ENCODE measurements at places on chromosomes 1 and 21. TPM values are rescaled to one million over a fixed set of nuclear protein-coding genes. Genes with fewer than 3 reads are reported as not detected.

DNA sequence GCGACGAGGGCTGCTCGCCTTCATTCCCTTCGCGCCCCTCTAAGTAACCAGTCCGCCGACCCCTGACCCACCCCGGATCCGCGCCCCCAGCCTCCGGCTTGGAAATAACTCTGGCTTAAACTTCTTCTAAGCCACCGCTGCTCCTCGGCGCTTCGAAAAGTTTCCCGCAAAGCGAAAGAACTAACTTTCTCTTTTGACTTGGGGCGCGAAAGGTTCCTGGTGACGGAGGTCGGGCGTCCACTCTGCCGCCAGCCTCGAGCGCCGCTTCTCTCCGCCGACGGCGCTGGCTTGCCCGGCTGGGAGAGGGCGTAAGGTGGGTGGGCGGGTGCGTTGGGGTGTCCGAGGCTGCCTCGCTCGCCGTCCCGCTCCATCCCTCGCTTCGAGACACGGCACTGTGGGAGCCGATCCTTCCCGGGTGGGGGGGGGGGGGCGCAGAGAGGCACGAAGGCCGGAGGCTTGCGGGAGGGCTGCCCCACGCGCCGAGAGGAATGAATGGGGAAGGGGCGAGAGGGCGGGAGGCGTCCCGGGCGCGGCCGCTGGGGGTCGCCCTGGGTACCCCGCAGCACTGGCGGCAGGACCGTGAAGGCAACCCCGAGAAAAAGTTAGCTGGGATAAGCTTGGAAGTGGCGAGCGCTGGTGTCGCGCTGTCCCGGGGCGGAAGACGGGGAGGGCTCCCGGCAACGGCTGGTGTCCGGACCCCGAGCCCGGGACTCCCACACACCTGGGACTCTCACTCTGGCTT, 569 bp downstream of the ATF3 start:
- H3K27ac ChIP-seq, result no peak overlapping the region
- peaks cover 29% of the 10 kb centered on the region for H3K4me1 ChIP-seq
- no peaks in the 10 kb centered on the region for H3K36me3 ChIP-seq
- peaks cover 15% of the 10 kb centered on the region for H3K27me3 ChIP-seq
- peak; percentile 42 for DNase-seq
- peak overlapping the region; percentile 84 for H3K4me3 ChIP-seq

DNA sequence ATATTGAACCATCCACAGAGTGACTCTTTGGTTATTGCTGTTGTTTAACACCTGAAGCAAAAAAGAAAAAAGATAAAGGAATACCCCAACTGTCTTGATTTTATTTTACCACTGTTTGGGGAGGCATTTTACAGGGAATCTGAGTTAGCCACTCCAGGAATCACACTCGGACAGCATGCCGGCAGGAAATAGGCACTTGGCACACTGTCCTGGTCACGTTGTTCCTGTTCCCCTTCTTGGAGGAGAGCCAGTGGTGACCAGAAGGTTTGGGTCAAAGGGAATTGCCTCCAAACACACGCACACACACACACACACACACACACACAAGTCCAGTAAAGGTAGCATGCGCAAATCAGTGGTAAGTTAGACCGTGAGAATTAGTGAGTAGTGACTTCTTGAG, 13.8 kb downstream of the RGS4 start:
- H3K36me3 ChIP-seq, result no peaks in the 10 kb centered on the region
- no peak overlapping the region for H3K4me3 ChIP-seq
- H3K4me1 ChIP-seq, result no peaks in the 10 kb centered on the region
- no peak overlapping the region for H3K27ac ChIP-seq
- H3K27me3 ChIP-seq, result no peaks in the 10 kb centered on the region

DNA sequence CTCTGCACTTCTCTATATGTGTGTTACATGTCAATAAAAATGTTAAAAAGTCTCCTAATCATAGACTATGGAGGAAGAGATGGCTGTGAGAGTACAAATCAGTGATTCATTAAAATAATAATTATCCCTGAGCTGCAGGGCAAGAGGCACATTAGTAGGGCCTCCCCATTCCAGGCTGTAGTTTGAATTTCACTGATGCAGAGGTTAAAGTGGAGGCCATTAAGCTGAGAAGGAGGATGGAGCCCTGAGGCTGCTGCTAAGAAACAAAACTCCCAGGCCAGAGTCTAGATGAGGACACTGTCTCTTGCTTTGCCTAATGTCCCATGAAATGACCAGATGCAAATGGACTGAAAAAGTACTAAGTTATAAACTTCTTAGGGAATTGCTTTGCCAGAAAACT, 89.1 kb upstream of the WDR26 start:
- no peak overlapping the region for H3K4me3 ChIP-seq
- no peaks in the 10 kb centered on the region for H3K36me3 ChIP-seq
- no peak overlapping the region for H3K27ac ChIP-seq
- DNase-seq, result no peak
- no peaks in the 10 kb centered on the region for H3K27me3 ChIP-seq

The PPFIA4 gene
- total RNA-seq, result 1.7 TPM

DNA sequence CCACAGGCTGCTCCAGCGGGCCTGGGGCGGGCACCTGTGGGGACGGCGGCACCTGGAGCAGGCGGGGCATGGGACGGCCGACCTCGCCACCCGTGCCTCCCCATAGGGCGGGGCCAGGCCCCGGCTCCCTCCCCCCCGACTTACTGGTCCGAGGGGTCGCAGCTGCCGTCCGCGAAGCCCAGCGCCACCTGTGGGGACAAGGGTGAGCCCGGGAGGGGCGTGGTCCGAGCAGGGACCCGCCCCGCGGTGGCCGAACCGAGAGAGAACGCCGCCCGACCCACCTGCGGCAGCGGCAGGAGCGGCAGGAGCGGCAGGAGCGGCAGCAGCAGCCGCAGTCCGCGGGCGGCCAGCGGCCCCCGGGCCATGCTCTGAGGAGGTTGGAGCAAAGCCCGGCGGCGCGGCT, at the start of gene TMEM52:
Gene TMEM52 (minus strand): TSS at position 379 of the 403 bp plus-strand sequence. CDS start 14 bp downstream, at position 365.
- H3K36me3 ChIP-seq, result no peaks in the 10 kb centered on the region
- no peaks in the 10 kb centered on the region for H3K4me1 ChIP-seq
- DNase-seq, result peak; percentile 16
- H3K4me3 ChIP-seq, result peak within 1 kb of the TSS; percentile 35
- peak within 1 kb of the TSS; percentile 63 for H3K27ac ChIP-seq

GRCh38 chr1:43856188-43856587, 77.4 kb upstream of the ARTN start:
- DNase-seq, result no peak
- no peak overlapping the region for H3K4me3 ChIP-seq
- H3K27me3 ChIP-seq, result no peaks in the 10 kb centered on the region
- no peak overlapping the region for H3K27ac ChIP-seq
- H3K36me3 ChIP-seq, result peaks cover 5% of the 10 kb centered on the region
- peaks cover 10% of the 10 kb centered on the region for H3K4me1 ChIP-seq

The P3R3URF gene
- not detected for total RNA-seq

DNA sequence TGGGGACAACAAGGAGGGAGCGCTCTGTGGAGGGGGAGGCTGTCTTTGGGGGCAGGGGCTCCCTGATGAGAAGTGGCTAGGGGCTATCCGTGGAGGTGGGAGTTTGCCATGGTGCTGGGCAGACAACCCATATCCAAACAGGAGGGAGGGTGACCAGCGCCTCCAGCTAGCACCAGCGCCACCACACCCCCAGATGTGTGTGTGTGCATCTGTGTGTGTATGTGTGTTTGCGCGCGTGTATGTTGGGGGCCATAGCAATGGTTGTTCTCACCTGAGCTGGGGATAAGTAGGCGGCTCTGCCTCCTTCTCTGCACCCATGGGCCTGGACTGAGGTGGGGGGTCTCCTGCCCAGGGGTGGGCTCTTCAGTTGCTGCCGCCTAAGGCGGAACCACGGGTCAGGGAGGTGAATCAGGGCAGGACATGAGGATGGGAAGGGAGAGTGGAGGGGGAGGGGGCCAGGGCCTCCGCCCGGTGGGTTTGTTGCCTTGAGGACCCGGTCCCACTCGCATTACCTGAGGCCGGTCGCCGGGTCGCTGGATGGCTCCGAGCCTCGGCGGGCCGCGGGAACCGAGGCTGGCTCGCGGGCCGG, 345 bp downstream of the HPCAL4 start:
- H3K27me3 ChIP-seq, result peaks cover 10% of the 10 kb centered on the region
- DNase-seq, result no peak
- H3K4me1 ChIP-seq, result no peaks in the 10 kb centered on the region
- H3K4me3 ChIP-seq, result peak overlapping the region; percentile 66

The TMPRSS2 gene
- 0.53 TPM for total RNA-seq

The CFAP74 gene
- total RNA-seq, result not detected

DNA sequence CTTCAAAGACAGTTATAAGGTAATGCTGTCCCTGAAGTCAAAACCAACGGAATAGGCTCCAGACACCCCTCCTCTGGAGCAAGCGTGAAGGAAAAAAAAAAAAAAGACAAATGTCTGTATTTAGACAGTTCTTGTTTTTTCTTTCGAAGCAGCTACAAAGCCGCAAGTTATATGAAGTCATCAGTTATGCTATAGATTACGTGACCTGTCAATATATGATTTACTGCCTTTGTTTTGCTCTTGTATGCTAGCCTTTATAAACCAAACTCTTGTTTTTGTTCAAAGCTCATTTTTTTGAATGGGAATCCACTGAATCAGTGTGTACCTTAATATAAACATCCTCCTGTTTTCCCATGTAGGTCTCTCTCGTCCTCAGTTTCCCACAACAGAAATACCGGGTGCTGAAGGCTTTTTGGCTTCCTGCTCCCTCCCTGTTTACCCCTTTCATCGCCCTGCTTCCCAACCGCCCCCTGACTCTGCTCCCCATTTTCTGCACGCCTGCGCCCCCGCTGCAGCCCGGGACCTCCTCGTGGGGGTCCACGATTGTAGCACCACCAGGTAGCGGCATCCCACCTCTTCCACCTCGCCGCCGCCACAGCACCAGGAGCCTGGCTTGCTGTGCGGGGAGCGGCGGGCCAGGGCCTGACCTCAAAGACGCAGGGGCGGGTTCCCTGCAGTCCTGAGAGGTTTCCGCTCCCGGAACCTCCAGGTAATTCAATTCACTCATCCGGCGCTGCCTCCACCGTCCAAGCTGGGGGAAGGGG, 5.2 kb upstream of the ZNF678 start:
- no peak overlapping the region for H3K27ac ChIP-seq
- no peaks in the 10 kb centered on the region for H3K27me3 ChIP-seq
- no peak overlapping the region for H3K4me3 ChIP-seq
